Right atrium auricular region (tissue), 2 donors: ENCODE measurements at places on chromosomes 1 and 21. TPM values are rescaled to one million over a fixed set of nuclear protein-coding genes. Genes with fewer than 3 reads are reported as not detected.

- H3K27me3 ChIP-seq: peaks cover 77% of the 10 kb centered on the region
- peaks cover 54% of the 10 kb centered on the region for H3K4me1 ChIP-seq
- H3K4me3 ChIP-seq: no peak overlapping the region
- no peak overlapping the region for H3K27ac ChIP-seq
These were observed 5.0 kb downstream of the LHX4 start for GRCh38 chr1:180235077-180235501.

DNA sequence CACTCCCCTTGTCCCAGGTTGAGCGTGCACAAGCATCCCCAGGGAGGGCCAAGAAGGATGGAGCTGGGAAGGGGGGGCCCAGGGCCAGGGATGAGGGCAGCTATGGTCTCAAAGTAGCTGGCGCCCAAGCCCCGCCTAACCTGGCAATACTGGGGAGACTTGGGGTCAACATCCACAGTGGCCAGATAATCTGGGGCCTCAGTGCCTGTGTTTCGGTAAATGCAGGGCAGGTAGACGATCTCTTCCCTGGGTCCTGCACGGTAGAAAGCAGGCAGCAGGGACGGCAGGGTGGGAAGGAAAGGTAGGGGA is 3.2 kb downstream of the SELENBP1 start:
- no peak overlapping the region for H3K27ac ChIP-seq
- DNase-seq: no peak
- peaks cover 21% of the 10 kb centered on the region for H3K36me3 ChIP-seq
- no peaks in the 10 kb centered on the region for H3K4me1 ChIP-seq
- H3K27me3 ChIP-seq: no peaks in the 10 kb centered on the region

DNA sequence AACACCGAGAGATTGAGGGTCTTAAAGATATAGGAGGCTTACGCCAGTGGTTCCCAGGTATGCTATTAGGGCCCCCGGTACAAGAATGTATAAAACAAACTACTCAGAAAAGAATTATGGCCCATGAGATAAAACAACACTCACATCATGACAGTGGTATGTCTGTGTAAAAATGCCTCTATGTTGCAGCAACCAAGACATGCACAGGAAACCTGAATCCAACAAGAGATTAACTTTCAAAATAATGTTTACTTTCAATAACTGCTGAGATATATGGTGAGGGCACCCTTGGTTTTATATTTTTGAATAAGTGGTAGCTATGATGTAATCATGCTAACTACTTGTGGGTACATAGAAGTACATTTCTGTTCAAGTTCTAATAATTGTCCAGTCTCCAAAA is 74.9 kb downstream of the PUM1 start:
- DNase-seq: no peak
- H3K27ac ChIP-seq: no peak overlapping the region
- H3K4me3 ChIP-seq: no peak overlapping the region
- H3K27me3 ChIP-seq: no peaks in the 10 kb centered on the region
- H3K36me3 ChIP-seq: peaks cover 9% of the 10 kb centered on the region

DNA sequence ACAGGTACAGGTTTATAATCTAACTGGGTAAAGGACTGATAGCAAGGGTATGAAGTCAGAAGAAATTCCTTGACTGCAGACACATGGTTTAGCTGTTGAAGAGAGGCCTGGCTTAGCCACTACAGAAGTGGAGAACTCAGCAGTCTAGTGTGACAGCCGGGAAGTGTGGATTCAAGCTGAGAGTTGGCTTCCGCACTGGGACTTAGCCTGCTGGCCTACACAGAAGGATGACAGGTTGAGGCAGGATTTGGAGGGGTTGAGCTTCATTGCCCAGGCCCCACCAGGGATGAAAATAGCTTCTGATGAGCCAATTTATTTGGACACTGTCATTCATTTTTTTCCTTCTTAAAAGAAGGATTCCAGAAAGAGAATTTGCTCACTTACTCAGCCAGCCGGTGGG is 284.4 kb downstream of the PCP4 start:
- DNase-seq: no peak
- no peak overlapping the region for H3K27ac ChIP-seq
- no peaks in the 10 kb centered on the region for H3K27me3 ChIP-seq
- no peak overlapping the region for H3K4me3 ChIP-seq
- no peaks in the 10 kb centered on the region for H3K4me1 ChIP-seq
- no peaks in the 10 kb centered on the region for H3K36me3 ChIP-seq

GRCh38 chr1:77776007-77776700 is 3.3 kb upstream of the MIGA1 start:
- DNase-seq: no peak
- H3K27ac ChIP-seq: no peak overlapping the region
- H3K27me3 ChIP-seq: no peaks in the 10 kb centered on the region

Gene MTX1
- total RNA-seq: 27.0 TPM

Gene LCE1C
- not detected for total RNA-seq
